ENCODE measurements at places on chromosomes 4 and X. TPM values are rescaled to one million over a fixed set of nuclear protein-coding genes. Genes with fewer than 3 reads are reported as not detected.

GAGE2A gene
- polyA plus RNA-seq: not detected

MAGEB17 gene
- polyA plus RNA-seq: 0.34 TPM

PNPLA4 gene
- 10.9 TPM for polyA plus RNA-seq

BEX4 gene
- polyA plus RNA-seq: 4.5 TPM

MAGEC2 gene
- not detected for polyA plus RNA-seq

RTL3 gene
- polyA plus RNA-seq: 1.1 TPM

POU4F2 gene
- not detected for polyA plus RNA-seq

SLC9B1 gene
- not detected for polyA plus RNA-seq

HSPA4L gene
- 0.89 TPM for polyA plus RNA-seq

HSFX3 gene
- not detected for polyA plus RNA-seq

CDX4 gene
- polyA plus RNA-seq: not detected

ASB12 gene
- not detected for polyA plus RNA-seq

F9 gene
- polyA plus RNA-seq: not detected

EREG gene
- polyA plus RNA-seq: 0.26 TPM

FUNDC1 gene
- polyA plus RNA-seq: 10.1 TPM

FRMPD3 gene
- polyA plus RNA-seq: 0.19 TPM

STARD8 gene
- polyA plus RNA-seq: 2.3 TPM

CXCL11 gene
- not detected for polyA plus RNA-seq

HHIP gene
- 7.8 TPM for polyA plus RNA-seq

SHROOM2 gene
- 14.6 TPM for polyA plus RNA-seq

ARHGAP36 gene
- not detected for polyA plus RNA-seq

NONO gene
- polyA plus RNA-seq: 199 TPM

MGAT4D gene
- not detected for polyA plus RNA-seq

TLR10 gene
- not detected for polyA plus RNA-seq

TRIM60 gene
- not detected for polyA plus RNA-seq
